ENCODE measurements at places on chromosomes 3 and 15.

- DNase-seq = no peak
Observed at GRCh38 chr15:92709110-92709790, 53.7 kb upstream of the FAM174B start.

- no peak for DNase-seq
Observed at GRCh38 chr3:140863580-140864009, 78.0 kb upstream of the SLC25A36 start.

DNA sequence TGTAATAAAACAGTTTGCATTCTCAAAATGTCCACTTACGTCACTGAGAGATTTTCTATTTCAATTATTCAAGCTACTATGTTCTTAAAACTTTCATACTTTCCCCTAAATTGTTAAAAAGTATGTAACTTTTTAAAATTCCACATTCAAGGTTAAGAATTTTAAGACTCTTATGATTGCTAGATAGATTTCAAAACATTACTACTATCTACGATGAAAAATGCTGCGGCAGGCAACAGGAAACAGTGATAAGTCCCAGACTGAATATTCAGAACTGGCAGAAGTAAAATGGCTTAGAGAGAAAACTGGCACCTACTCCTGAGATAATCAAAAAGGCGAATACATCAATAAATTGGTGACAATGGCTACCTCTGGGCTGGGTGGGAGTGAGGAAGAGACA is 16.2 kb downstream of the ATP13A3 start:
- no peak for DNase-seq

DNA sequence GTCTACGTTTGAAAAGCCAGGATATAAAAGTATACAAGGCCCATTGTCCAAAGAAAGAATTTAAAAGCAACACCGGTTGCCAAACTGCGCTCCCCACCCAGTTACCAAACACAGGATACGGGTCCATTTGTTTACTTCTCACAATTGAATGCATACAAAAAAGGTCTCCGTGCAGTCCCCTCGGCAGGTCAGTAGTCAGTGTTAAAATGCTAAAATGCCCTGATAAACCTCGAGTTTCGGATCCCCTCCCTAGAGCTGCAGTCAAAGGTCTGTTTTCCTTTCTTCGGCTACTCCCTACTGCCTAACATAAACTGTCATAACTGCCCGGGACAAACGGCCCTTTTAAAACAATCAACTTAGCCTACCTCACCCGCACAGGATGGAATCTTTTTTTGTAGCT is 534.6 kb downstream of the FOXP1 start:
- DNase-seq = no peak

GRCh38 chr3:116433552-116433951 is 11.7 kb downstream of the LSAMP start:
- DNase-seq = no peak

- no peak for DNase-seq
Observed at GRCh38 chr3:134197681-134198261, 52.9 kb downstream of the RYK start.

- DNase-seq = no peak
Observed at GRCh38 chr15:90865702-90866101, 2.7 kb upstream of the FURIN start.

Measured in stimulated activated naive CD4-positive, alpha-beta T cell treated with Interleukin-2 at 50 U/mL for 16 hours (primary cell).